ENCODE measurements at places on chromosomes 2 and 18.

DNA sequence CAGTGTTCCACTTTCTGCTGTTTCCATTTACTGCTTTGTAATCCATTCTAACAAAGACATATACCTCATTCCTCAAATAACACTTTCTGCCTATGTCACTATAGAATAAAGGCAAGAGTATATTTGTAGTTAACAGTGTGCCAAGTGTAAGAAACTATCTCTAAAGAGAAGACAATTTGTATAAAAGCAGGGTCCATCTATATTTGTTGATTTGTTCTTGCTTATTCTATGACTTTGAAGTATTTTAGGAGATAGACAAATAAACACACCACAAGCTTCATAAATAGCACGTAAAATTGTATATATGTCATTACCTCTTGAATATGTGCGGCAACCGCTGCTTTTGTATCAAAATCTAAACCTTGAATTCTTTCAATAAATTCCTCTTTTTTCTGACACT, 56.0 kb downstream of the CCDC88A start:
- DNase-seq: no peak

- no peak for DNase-seq
Measured at GRCh38 chr2:234818937-234819336, 132.9 kb upstream of the SH3BP4 start.

GRCh38 chr18:49747876-49748275, 65.5 kb downstream of the ACAA2 start:
- DNase-seq: no peak

- DNase-seq: no peak
Measured at GRCh38 chr2:21361957-21362486, 238.3 kb downstream of the TDRD15 start.

GRCh38 chr18:62288665-62289008, 36.5 kb upstream of the TNFRSF11A start:
- DNase-seq: no peak

DNA sequence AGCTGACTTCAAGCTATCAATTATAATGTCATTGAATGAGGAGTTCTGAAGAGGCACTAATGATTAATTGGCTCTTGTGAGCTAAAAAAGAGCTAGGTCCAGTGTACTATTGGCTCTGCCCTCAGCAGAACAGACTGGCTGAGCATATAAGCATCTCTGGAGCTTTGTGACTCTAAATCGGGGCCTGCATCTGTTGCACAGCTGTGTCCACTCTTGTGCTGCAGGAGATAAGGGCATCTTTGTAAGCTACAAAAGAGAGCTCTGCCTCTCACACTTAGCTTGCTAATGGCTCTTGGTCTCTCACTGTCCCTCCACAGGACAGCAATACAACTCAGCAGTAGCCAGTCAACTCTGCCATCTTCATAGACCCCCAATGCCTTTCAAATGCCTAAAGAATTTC, 61.5 kb upstream of the L3MBTL4 start:
- DNase-seq: no peak

DNA sequence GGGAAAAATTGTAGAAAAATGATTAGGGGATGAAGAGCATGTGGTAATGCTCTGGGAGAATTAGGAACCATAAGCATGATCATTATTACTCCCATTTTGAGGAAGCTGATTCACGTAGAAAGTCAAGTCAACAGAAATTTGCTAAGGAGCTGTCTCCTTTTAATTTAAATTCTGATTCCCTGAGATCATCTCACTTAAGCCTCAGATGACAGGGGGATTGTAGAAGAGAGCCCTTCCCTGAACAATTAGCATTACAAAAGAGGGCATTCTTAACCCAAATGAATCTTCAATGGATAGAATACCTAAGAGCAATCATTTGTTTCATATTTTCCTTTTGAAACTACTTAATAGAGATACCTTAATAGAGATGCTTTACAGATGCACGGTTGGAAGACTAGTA, 267.9 kb downstream of the NYAP2 start:
- no peak for DNase-seq

DNA sequence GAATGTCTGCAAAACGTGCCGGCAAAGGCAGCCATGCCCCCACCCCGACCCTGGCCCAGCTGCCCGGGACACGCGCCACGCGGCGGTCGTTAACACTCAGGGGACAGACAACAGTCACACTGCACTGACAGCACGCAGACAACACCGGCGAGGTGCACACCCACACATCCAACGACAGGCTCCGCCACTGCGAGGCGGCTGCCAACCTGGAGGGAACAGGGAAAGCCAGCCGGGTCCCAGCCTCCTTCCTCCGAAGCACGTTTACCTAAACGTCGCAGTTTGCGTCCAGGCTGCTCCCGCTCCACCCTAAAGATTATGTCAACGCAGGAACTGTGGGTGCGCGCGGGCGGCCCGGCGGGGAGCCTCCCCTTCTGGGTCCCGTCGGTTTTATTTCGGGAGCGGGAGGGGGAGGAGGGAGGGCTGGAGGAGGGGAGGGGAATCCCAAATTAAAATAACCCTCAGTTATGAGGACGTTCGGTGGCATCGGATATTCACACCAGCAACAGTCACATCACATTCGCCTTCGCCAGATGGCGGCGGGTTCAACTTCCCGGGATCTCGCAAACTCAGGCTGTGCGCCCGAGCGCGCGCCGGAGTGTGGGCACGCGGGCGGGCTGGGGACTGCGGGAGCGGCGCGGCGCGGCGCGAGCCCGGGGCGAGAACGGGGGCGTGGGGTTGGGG, 644 bp downstream of the PTGR3 start:
- peak; percentile 51 for DNase-seq

Measured in activated naive CD4-positive, alpha-beta T cell treated with anti-CD3 and anti-CD28 coated beads, Interleukin-2, amount 50 U/mL, for 16 hours (primary cell).